Motor neuron (in vitro differentiated cells): ENCODE measurements at places on chromosomes 4 and X. TPM values are rescaled to one million over a fixed set of nuclear protein-coding genes. Genes with fewer than 3 reads are reported as not detected.
A peak's percentile ranks its signal among the peaks of the same experiment; 100 is the strongest.

ASIC5 gene
- not detected in 2 replicates for total RNA-seq

FMR1NB gene
- not detected in 2 replicates for total RNA-seq

PAGE2 gene
- not detected in 2 replicates for total RNA-seq

SFRP2 gene
- 0.58 TPM in 1 of 2 replicates, not detected in the other for total RNA-seq

DNA sequence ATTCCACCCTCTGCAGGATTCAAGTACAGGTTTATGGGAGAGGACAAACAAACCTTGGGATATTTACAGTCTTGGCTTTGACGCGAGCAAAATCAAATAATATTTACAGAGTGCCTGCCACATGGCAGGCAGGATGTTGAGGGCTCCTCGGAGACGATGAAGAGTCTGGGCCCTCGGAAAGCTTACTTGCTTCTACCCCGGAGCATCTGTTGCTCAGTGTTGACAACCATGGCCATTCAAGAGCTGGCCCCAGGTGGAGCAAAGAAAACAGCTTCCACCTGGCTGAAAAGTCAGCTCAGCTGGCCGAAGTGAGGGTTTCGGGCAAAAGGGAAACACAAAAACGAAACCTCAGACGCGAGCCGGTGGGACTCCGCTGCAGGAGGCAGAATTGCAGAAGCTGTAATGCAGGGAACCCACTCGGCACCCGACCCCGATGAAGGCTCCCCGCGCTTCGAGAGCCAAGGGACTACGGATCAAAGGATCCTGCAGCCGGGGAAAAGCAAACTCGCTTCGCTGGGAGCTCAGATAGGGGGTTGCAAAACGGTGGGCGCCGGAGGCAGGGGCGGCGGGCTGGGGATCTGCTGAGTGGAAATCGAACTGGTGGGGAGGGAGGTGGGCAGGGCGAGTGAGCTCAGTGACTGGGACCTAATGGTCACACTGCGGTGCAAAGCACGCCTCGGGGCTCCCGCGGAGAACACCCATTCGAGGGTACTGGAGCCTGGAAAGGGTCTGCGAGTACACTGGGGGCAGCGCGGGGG lies 805 bp downstream of the ATP8A1 start:
- peak; percentile 37 for ATAC-seq

DNA sequence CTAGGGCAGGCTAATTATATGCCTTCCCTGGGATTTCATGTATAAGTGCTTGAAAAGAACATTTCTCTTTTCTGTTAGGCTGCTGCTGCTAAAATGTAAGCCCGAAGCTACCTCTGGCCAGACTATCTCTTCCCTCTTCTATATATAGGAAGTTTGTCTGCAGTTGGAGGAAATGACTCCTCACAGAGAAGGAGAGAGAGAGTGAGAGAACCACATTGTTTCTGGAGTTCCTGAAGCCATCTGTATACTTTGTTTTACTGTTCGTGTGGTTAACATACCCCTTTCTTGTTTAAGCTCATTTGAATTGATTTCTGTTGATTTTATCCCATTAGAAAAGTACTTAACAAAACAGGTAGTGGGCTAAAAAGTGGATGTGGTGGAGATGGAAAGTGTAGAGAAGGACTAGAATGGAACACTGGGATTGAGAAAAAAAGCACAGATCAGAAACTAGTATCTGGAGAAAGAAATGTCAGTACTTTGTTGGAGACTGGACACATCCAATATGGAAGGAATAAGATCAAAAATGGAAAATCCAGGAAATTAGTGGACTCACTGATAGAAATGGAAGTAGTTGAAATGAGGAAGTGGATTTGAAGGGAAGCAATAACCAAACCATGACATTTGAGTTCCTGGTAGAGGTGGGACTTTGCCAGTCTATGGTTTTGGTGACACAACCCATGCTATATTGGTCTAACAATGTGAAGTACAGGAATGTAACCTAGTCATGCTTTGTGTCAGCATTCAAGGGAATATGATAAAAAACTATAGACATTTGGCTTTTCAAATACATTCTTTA lies 112.6 kb downstream of the TMA16 start:
- ATAC-seq, result no peak

GRCh38 chr4:99323756-99324155 lies 2.6 kb upstream of the ADH1B start:
- no peak for ATAC-seq

- ATAC-seq, result peak; percentile 23
Observed at GRCh38 chr4:114527637-114528036, 71.0 kb upstream of the UGT8 start.

- no peak for ATAC-seq
Observed at GRCh38 chr4:78244705-78245485, 187.8 kb downstream of the FRAS1 start.

- ATAC-seq, result no peak
Observed at GRCh38 chr4:152708361-152708760, 28.6 kb upstream of the TMEM154 start.

GRCh38 chr4:171049380-171049779 lies 763.8 kb upstream of the GALNTL6 start:
- ATAC-seq, result no peak

DNA sequence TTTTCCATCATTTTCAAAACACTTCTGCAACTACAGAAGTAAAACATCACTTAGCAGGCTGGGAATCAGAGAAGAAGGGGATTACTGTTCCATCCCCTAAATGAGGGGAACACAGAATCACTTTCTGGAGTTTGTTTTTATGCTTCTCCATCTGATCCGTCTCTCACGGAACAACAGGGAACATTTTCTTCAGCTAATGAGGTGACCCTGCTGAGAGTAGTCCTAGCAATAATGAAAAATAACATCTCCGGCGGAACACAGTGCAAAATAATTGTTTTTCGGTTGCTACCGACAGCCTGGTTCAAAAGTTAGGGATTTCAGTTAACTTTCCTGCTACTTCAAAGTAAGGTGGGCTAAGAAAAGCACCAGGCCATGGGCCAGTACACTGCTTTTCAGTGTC lies 322.9 kb downstream of the UNC5C start:
- no peak for ATAC-seq
